ENCODE measurements at places on chromosomes 3 and 15.

DNA sequence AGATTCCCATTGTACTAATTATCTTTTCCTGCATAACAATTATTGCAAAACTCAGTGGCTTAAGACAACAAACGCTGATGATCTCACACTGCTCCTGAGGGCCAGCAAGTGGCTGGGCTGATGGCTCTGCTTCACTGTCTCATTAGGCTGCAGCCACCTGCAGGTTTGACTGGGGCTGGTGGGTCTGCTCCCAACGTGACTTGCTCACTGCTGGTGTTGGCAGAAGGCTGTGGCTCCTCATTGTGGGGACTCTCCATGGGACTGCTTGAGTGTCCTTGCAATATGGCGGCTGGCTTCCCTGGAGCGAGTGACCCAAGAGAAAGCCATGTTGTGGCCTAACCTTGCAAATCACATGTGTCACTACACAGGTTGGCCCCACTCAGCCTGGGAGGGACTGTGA lies 71.1 kb downstream of the PLXNA1 start:
- DNase-seq = no peak

GRCh38 chr3:182276512-182276911 lies 516.8 kb upstream of the ATP11B start:
- no peak for DNase-seq

DNA sequence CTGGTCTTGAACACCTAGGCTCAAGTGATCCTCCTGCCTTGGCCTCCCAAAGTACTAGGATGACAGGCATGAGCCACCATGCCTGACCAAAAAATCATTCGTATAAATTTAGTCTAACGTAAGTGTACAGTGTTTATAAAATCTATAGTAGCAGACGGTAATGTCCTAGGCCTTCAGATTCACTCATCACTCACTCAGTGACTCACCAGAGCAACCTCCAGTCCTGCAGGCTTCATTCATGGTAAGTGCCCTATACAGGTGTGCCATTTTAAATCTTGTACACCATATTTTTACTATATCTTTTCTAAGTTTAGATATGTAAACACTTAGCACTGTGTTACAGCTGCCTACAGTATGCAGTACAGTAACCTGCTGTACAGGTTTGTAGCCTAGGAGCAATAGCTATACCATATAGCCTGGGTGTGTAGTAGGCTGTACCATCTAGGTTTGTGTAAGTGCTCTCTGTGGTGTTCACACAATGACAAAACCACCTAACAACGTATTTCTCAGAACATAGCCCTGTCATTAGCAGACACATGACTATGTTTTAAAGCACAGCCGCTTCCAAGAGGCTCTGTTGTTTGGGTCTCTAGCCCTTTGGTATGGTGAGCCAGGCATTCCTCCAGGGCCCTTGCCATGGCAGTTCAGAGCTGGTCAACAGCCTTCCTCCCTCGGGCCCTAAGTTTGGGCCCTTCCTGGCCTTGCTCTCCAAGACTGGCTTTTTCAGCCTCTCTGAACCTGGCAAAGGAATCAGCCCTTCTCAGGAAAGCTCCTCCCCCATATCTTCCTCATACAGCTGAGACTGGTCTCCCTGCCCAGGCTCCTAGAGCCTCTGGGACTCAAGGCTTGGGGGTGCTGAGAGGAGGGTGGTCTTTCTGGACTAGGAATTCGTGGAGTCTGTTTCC lies 1.9 kb upstream of the CCDC9B start:
- DNase-seq = no peak

GRCh38 chr3:57000012-57000411 lies 60.5 kb upstream of the SPATA12 start:
- DNase-seq = no peak

- DNase-seq = no peak
These were observed 52.4 kb upstream of the BLM start for GRCh38 chr15:90664650-90665287.

- DNase-seq = peak; percentile 25
These were observed 23.7 kb downstream of the PRR23E start for GRCh38 chr3:127216415-127217261.

GRCh38 chr15:60137711-60138396 lies 133.7 kb downstream of the FOXB1 start:
- DNase-seq = no peak

- no peak for DNase-seq
These were observed at the start of gene GASK1A for GRCh38 chr3:42979044-42979972. TSS of gene GASK1A (plus strand) at chr3:42979311. CDS start at chr3:42979643, 332 bp downstream.

- no peak for DNase-seq
These were observed 242.1 kb downstream of the ZIC1 start for GRCh38 chr3:147651107-147651778.

- no peak for DNase-seq
These were observed 6.7 kb downstream of the LPCAT4 start for GRCh38 chr15:34360298-34360697.

GRCh38 chr3:109131276-109131675 lies 5.2 kb upstream of the C3orf85 start:
- no peak for DNase-seq

All from osteocyte (in vitro differentiated cells).